ENCODE measurements at places on chromosomes 4 and X. TPM values are rescaled to one million over a fixed set of nuclear protein-coding genes. Genes with fewer than 3 reads are reported as not detected.

SLC38A5 gene
- polyA plus RNA-seq: 45.8 TPM

PAGE2 gene
- polyA plus RNA-seq: not detected

PHKA1 gene
- 3.8 TPM for polyA plus RNA-seq

PDZD4 gene
- polyA plus RNA-seq: 3.4 TPM

TRIM2 gene
- polyA plus RNA-seq: 11.2 TPM

PHOX2B gene
- not detected for polyA plus RNA-seq

CEP135 gene
- 1.3 TPM for polyA plus RNA-seq

FAM184B gene
- polyA plus RNA-seq: 0.08 TPM

CCDC110 gene
- 2.1 TPM for polyA plus RNA-seq

SHROOM4 gene
- 7.8 TPM for polyA plus RNA-seq

SNCA gene
- 3.1 TPM for polyA plus RNA-seq

HTRA3 gene
- 6.6 TPM for polyA plus RNA-seq

Measured in stomach (tissue), 19 donors.